ENCODE measurements at places on chromosomes 6 and 20. TPM values are rescaled to one million over a fixed set of nuclear protein-coding genes. Genes with fewer than 3 reads are reported as not detected.

The GRM4 gene
- 0.44 TPM for total RNA-seq

The ABHD16A gene
- 64.0 TPM for total RNA-seq

The C6orf132 gene
- total RNA-seq = 0.14 TPM

The SLC24A3 gene
- total RNA-seq = not detected

The ULBP1 gene
- total RNA-seq = 0.91 TPM

Data from activated naive CD8-positive, alpha-beta T cell treated with anti-CD3 and anti-CD28 coated beads, Interleukin-2, amount 10 ng/mL, durations not matched to agents 7 days and 5 days (primary cell).